HCT116 (cell line): ENCODE measurements at places on chromosomes 13 and 19. TPM values are rescaled to one million over a fixed set of nuclear protein-coding genes. Genes with fewer than 3 reads are reported as not detected.

The MBD3L3 gene
- total RNA-seq, result not detected

The SIAH3 gene
- not detected for total RNA-seq

The KIR3DL2 gene
- not detected for total RNA-seq

GRCh38 chr13:48412881-48413351 lies at the start of gene LPAR6:
TSS of gene LPAR6 (minus strand) at chr13:48413113. CDS start at chr13:48412423, 690 bp downstream.
- no peak for DNase-seq

- DNase-seq, result no peak
Observed at GRCh38 chr19:16303755-16304154, 20.9 kb upstream of the KLF2 start.

- DNase-seq, result peak; percentile 56
Observed at GRCh38 chr19:51338563-51339312, 3.2 kb downstream of the VSIG10L start.

DNA sequence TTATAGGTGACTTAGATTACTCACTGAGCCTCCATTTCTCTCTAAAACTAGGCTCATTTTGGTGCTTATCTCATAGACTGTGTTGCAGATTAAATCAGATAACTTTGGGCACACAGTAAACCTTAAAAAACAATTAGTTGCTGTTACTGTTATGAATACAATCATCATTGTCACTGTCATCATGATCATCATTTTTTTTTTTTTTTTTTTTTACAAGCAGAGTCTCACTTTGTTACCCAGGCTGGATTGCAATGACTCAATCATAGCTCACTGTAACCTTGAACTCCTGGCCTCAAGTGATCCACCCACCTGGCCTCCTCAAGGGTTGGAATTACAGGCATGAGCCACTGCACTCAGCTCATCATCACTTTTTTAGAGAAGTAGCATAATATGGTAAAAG lies 60.0 kb downstream of the VWA8 start:
- DNase-seq, result no peak

DNA sequence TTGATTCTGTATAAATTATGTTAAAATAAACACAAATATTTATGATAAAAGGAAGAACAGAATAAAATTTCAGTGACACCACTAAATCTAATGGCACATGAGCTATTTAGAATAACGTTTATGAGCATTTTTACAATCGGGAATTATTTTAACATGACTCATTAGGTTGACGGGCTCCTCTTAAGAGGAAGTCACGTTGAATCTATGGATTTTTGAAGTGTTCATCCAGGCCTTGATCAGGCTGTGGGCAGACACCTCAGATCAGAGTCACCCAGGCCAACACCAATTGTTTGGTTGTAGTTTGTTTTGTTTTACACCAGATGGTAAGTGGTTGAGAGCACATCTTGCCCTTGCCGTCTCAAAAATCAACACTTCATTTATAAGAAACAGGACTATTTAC lies 257.8 kb downstream of the FOXO1 start:
- peak; percentile 40 for DNase-seq

- no peak for DNase-seq
Observed at GRCh38 chr13:45162194-45162593, 38.7 kb downstream of the KCTD4 start.

DNA sequence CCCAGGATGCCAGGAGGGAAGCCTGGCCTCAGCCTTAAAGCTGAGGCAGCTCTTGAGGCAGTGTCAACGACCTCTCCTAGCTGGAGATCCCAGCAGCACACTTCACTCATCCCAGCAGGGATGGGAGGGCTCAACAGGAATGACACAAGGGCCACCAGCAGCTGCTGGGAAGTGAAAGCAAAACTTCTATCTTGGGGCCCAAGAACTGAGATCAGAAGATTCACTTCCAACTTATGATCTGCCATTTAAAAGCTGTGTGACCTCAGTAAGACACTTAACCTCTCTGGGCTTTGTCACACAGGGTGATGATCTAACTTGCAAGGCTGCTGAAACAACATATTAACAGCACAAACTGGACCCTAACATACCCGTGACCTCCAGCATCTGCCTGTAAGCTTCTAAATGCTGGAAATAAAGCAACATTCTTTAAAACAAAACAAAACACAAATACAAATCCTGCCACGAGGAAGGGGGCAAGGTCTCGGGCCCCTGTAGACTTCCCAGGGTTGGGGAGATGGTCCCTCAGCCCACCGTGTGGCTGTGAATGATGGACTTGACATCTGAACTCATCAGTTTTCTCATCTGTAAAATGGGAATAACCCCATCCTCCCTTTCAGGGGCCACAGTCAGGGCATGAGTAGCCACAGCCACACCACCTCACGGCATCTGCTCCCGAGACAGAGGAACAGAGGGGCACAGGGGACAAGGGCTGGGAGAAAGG lies 22.7 kb downstream of the ELL start:
- DNase-seq, result no peak
